Stomach (tissue), 19 donors: ENCODE measurements at places on chromosomes 7 and 10. TPM values are rescaled to one million over a fixed set of nuclear protein-coding genes. Genes with fewer than 3 reads are reported as not detected.

The KIAA1549 gene
- total RNA-seq: 4.1 TPM

The ZNF316 gene
- total RNA-seq: 30.0 TPM

The ARMC3 gene
- not detected for total RNA-seq

DNA sequence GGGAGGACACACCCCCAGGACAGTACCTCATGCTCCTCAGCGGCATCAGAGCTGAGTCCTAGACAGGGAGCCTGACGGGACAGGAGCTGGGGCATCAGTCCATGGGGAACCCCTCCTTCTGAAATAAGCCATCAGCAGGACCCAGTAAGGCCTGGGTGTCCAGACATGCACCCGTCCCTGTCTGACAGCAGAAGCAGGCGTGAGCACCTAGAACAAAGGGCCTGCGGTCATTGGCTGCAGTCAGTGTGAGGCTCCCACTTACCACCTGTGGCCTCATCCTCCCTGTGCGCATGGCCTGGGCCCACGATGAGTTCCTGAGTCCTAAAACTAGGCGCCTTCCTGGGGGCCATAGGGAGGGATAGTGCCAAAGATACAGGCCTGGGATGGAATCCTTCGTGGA, 484.7 kb downstream of the PTPRN2 start:
- DNase-seq: no peak

- no peak for DNase-seq
Observed at GRCh38 chr10:81036257-81036656, 498.6 kb downstream of the SH2D4B start.

- DNase-seq: no peak
Observed at GRCh38 chr10:130398090-130398994, 262.2 kb downstream of the GLRX3 start.

GRCh38 chr7:34296663-34297062, 361.4 kb upstream of the NPSR1 start:
- no peak for DNase-seq

DNA sequence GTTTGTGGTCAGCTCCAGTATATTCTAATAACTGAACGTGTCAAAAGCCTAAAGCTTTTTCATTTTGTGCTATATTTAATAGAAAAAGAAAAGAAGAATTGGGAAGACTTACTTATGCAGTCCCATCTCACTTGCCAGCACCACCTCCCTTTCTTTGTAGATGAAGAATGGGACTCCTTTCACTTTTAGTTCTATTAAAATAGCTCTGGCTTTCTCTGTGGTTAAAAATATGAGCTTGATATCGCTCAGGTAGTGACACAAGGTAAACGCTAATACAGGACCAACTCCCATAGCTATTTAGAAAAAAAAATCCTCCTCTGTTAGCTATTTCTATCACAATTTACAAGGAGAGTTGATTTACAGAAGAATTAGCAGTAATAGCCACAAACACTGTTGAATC, 176.8 kb downstream of the PDE1C start:
- no peak for DNase-seq

DNA sequence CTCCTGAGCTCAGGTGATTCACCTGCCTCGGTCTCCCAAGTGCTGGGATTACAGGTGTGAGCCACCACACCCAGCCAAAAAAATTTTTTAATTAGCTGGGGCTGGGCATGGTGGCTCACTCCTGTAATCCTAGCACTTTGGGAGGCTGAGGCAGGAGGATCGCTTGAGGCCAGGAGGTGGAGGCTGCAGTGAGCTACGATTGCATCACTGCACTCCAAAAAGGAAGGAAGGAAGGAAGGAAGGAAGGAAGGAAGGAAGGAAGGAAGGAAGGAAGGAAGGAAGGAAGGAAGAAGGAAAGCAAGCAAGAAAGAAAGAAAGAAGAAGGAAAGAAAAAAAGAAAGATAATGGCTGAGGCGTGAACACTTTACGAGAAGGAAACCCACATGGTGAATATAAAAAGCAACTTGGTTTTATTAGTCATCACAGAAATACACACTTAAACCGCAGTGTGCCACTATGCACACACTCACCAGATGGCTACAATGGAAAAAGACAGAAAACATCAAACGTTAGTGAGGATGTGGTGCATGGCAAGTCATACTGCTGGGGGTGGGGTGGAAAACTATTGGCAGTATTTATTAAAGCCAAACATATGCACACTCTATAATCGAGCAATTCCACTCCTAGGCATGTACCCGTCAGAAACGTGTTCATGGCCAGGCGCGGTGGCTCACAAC, 4.4 kb upstream of the CCL26 start:
- DNase-seq: no peak

GRCh38 chr10:60434418-60435046, 44.9 kb upstream of the ANK3 start:
- peak; percentile 86 for DNase-seq

DNA sequence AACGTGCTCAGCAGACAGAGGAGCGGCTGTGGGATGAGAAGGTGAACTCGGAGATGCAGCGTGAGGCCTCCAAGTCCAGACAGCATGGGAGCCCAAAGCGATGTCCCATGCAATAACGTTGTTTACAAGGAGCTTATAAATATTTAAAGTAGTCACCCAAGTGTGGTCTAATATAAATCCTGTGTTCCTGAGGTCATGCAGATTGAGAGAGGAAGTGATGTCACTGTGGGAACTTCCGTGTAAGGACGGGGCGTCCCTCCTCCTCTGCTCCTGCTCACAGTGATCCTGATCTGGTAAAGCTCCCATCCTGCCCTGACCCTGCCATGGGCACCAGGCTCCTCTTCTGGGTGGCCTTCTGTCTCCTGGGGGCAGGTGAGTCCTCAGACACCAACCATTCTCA, 94.7 kb upstream of the PRSS58 start:
- no peak for DNase-seq

DNA sequence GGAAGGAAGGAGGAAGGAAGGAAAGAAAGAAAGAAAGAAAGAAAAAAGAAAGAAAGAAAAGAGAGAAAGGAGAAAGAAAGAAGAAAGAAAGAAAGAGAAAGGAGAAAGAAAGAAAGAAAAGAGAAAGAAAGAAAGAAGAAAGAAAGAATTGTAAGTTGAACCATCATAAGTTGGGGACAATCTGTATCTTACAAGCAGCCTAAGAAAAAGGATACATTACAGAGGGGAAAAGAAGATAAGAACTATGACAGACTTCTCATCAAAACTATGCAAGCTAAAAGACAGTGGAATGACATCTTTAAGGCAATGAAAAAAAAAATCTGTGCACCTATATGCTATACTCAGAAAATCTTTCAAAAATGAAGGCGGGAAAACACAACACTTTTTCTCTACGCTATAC, 50.3 kb upstream of the SP4 start:
- DNase-seq: no peak

GRCh38 chr7:93228302-93228701, 2.0 kb upstream of the HEPACAM2 start:
- DNase-seq: peak; percentile 82

- peak; percentile 62 for DNase-seq
Observed at GRCh38 chr7:2633538-2634266, 1.9 kb downstream of the TTYH3 start.

DNA sequence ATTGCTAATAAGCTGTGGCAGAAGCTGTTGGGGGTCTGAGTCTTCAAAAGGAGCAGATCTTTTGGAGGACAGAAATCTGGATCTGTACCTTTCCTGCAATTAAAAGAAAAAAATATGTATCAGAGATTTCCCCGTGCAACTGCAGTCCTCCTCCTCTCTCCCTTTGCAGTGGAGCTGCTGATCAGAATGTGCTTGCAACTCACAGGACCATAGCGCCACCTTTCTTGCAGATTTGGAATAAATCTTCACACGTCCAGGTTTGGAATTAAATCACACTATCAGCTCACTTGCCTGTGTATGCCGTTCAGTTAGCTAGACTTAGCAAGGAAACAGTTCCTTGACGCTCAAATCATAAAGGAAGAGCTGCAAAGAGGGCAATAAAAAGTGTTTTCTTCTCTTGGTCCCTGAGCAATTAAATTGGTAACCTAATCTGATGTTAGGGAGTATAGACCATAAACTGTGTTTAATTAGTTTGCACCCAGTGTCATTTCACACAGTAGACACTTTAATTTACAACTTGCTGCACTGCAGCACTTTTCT, 77.4 kb downstream of the PON1 start:
- DNase-seq: peak; percentile 93
